ENCODE measurements at places on chromosomes 6 and 20.
A peak's percentile ranks its signal among the peaks of the same experiment; 100 is the strongest.

- no peak for DNase-seq
Measured at GRCh38 chr20:56629464-56630085, 469 bp downstream of the TFAP2C start.

GRCh38 chr6:45376310-45377042 is 1.3 kb downstream of the SUPT3H start:
- no peak for DNase-seq

- DNase-seq: peak; percentile 78
Measured at GRCh38 chr6:2853769-2854395, 12.2 kb upstream of the SERPINB1 start.

DNA sequence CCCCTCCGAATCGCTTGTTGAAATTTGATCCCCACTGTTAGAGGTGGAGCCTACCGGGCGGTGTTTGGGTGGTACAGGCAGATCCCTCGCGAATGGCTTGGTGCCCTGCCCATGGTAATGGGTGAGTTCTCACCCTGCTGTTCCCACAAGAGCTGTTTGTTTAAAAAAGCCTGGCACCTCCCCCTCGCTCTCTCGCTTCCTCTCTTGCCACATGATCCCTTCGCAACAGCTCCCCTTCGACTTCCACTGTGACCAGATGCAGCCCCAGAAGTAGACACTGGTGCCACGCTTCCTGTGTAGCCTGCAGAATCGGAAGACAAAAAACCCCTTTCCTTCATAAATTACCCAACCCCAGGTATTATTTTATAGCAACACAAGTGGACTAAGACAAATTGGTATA is 292.2 kb upstream of the QKI start:
- DNase-seq: no peak

- DNase-seq: no peak
Measured at GRCh38 chr20:38550274-38550673, 30.7 kb upstream of the ADIG start.

GRCh38 chr6:107692351-107692750 is 131.8 kb downstream of the SCML4 start:
- no peak for DNase-seq

GRCh38 chr20:61049684-61050083 is 202.4 kb upstream of the CDH4 start:
- no peak for DNase-seq

GRCh38 chr6:98843271-98844243 is 9.2 kb downstream of the POU3F2 start:
- DNase-seq: no peak

GRCh38 chr6:116010790-116011401 is 49.8 kb downstream of the FRK start:
- DNase-seq: peak; percentile 30

DNA sequence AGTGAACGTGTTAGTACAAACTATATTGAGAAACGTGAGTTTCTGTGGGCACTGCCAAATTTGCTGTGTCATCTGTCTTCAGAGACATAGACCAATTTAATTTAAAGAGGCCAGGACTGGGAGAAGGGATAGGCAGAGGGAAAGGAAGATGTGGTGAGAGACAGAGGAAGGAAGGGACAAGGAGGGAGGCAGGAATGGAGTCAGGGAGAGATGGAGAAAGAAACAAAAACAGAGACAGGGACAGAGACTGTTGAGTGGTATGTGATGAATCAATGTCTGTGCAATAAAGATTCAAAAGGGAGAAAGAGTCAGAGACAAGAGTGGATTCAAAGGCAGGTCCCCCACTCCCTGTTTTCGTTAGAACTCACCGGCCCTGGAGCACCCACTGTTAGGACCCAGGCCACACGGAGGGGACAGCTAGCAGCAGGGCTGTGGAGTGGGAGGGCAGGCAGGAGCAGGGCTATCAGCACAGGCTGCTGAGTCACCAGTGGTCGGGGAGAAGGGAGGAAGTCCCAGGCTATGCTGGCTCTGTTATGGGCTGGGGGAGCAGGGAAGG is 51.6 kb upstream of the CHD6 start:
- DNase-seq: no peak

GRCh38 chr6:41367700-41368099 is 32.3 kb downstream of the NCR2 start:
- DNase-seq: no peak

DNA sequence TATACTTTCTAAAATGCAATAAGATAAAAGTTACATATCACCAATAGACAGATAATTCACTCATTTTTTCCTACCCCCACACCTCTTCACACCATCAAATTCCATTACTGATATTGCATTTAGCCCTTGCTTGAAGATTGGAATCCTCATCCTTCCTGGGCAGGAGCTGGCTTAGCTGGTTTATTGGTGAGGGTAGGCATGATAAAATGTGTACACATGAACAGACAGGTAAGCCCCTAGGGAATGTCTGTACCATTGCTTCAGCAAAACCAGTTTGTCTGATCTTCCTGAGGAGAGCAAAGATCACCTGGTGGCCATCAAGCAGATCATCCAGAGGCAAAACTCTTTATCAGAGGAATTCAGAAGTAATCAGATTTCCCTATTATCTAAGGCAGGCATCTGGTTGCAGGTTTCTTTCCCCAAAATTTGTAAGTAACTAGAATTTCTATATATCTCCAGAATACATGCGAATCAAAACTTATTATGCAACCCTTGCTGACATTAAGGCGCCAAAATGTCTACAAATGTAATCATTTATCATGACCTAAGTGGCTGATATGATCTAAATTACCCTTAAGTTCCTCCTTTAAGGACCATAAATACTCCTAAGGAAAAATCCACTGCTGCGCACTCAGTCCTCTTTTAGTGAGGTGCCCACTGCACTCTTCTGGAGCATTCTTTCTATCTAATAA is 6.6 kb upstream of the FABP7 start:
- no peak for DNase-seq

GRCh38 chr6:13495112-13495776 is 7.8 kb upstream of the GFOD1 start:
- no peak for DNase-seq

- no peak for DNase-seq
Measured at GRCh38 chr20:9409352-9409751, 105.0 kb upstream of the LAMP5 start.

DNA sequence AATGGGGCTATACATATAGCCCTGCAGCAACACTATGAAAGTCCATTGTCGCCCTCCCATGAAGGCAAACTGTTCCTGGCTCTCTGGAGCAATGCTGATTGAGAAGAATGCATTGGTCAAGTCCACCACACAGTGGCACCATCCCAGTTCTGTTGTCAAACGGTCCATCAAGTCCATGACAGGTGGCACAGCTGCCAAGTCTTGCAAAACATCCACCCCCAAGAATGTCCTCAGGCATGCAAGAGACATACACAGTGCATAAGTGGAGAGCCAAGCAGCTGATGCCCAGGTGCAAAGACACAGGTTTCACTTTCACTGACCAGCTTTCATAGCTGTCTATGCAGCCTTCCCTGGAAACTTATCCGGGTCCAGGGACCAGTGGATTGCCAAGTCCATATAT is 17.5 kb downstream of the ZNF391 start:
- no peak for DNase-seq

DNA sequence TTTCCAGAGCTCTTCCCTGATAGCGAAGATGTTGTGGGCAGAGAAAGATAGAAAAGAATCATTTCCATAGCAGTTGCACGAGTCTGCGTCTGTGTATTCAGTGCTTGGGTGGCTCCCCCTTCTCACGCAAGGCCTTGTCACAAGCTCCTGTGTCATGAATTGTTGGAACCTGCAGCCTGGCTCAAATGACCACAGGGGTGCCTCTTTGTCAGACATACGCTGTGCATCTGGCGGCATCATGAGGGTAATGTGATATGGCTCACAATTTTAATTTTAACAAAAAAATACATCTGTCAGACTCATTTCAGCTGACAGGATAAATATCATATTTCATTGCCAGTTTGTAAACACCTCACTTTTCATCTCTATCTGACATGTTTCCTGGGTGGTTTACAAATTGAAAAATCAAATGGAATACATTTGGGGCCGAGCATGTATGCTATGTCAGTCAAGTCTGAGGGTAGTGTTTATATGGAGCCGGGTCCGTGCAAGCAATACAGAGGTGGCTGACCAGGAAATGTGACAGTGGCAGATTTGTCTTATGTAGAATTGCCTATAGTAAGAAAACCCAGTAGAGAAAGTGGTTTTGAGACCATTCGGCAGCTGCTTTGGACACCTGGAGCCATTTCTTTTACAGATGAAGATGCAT is 90.9 kb downstream of the CAP2 start:
- DNase-seq: no peak

GRCh38 chr20:17282501-17282900 is 55.7 kb downstream of the PCSK2 start:
- DNase-seq: no peak

- no peak for DNase-seq
Measured at GRCh38 chr6:2625581-2625980, 125.1 kb downstream of the MYLK4 start.

DNA sequence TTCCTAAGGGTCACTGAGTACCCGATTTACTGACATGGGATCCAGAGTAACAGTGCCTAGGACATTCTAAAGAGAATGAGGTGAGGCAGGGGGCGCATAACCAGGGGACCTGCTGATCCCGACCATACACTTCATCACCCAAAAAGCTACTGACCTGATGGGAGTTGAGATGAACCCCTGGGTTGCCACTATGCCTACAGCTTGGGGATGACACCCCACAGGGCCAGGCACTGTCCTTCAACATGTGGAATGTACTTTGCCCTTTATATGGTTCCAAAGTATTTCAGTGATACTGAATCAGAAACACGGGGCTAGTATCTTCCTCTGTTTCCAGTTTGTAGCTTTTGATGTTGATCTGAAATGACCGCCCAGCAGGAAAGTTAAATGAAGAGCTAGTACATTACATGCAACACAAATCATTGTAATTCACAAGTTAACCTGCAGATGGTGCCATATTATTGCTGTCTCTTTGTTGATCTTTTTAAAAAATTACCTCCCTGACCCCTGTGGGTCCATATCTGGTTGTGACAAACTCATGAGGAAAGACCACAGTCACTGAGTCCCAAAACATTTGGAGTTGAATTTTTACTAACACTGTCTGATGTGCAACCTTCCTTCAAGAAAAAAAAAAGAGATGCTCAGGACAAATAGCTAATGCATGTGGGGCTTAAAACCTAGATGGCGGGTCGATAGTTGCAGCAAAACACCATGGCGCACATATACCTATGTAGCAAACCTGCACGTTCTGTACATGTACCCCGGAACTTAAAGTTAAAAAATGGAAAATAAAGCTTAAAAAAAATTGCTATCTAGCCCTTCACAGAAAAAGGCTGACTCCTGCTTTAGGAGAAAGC is 42.7 kb upstream of the GCNT2 start:
- DNase-seq: no peak

DNA sequence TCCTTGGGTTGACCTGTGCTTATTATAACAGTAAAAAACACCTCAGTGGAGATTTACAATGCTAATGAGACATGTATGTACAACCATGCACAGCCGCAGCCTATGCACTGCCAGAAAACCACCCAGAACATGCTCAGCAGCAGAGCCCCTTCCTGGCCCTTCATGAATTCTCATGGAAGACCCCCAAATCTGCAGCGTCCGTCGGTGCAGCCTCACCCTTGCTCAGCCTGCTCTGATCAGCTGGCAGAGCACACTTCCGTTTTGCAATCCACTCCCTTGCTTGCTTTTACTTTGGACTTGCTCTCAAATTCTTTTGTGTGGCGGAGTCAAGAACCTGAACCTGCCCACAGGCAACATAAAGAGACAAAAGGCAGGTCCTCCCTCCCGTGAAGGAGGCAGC is 378.2 kb upstream of the SULF2 start:
- DNase-seq: no peak

DNA sequence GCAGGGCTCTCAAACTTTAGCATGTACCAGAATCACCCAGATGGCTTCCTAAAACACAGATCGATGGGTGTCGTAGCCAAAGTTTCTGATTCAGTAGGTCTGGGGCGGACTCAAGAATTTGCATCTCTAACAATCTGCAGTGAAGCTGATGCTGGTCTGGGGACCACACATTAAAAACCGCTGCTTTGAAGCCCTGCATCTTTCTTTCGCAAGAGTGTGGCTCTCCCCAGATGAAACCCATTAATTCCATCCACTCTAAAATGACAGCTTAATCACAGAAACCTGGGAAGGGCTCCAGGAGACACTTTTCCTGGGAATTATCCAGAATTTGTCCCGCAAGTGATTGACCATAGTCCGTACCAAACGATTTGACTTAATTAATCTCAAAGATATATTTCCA is 319.8 kb upstream of the PLCB4 start:
- DNase-seq: no peak

DNA sequence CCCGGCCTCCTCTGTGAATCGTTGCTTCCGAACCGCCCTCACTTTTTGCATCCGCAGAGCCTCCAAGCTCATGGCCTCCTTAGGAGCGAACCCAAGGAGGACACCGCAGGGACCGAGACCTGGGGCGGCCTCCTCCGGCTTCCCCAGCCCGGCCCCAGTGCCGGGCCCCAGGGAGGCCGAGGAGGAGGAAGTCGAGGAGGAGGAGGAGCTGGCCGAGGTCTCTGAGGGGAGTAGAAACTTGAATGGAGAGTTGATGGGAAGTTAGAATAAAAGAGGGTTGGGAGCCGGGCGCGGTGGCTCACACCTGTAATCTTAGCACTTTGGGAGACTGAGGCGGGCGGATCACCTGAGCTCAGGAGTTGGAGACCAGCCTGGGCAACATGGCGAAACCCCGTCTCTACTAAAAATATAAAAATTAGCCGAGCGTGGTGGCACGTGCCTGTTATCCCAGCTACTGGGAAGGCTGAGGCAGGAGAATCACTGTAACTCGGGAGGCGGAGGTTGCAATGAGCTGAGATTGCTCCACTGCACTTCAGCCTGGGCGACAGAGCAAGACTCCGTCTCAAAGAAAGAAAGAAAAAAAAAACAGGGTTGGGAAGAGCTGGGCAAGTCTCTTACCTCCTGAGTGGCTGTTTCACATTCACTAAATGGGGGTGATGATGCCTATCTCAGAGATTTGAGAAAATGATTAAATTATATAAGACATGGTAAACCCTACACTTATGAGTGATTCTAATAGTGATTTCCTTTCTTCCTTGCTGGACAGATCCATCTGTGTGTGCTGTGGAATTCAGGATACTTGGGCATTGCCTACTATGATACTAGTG is 805 bp downstream of the MSH5 start:
- DNase-seq: no peak

DNA sequence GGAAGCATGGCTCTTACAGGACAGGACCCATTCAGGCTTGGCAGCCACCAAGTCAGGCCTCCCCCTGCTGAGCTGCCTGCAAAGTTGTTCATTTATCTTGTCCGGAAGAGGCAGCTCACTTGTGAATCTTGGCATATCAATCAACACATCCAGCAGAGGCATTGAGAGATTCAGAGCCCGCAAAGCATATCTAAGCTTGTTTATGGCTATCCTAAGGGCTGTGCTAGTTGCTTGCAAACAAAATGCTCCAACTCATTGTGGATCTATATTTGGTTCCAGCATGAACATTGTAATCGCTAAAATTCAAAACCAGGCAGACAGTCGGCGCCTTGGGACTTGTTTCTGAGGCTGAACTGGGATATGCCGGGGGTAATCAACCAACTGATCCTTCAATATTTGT is 106.1 kb downstream of the UNC5CL start:
- DNase-seq: no peak

- DNase-seq: no peak
Measured at GRCh38 chr6:147212622-147213021, 8.4 kb downstream of the STXBP5 start.

- no peak for DNase-seq
Measured at GRCh38 chr20:6185268-6185667, 62.4 kb upstream of the FERMT1 start.

GRCh38 chr6:28215425-28215824 is 9.7 kb upstream of the ZSCAN9 start:
- DNase-seq: no peak
